ENCODE measurements at places on chromosomes 3 and 15. TPM values are rescaled to one million over a fixed set of nuclear protein-coding genes. Genes with fewer than 3 reads are reported as not detected.

CORO2B gene
- not detected for total RNA-seq

DNA sequence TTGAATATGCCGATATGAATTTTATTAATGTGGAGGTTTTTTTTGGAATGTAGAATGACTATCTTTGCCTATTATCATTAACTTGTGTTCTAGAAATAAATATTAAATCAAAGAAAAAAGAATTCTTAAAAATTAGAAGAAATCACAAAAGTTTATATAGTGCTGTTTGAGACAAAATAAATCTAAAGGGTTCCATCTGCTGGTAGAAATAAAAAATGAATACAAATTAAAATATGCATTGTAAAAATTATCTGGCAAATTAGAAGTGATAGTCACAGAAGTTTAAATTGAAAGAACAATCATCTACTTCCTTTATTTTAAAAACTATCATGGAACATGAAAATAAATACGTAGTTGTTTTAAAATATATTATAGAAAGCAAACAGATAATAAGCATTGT is 22.7 kb upstream of the ZBTB20 start:
- DNase-seq: peak; percentile 30
- no peaks in the 10 kb centered on the region for H3K27me3 ChIP-seq
- H3K36me3 ChIP-seq: no peaks in the 10 kb centered on the region
- no peak overlapping the region for H3K27ac ChIP-seq

CHRFAM7A gene
- 0.62 TPM for total RNA-seq

DNA sequence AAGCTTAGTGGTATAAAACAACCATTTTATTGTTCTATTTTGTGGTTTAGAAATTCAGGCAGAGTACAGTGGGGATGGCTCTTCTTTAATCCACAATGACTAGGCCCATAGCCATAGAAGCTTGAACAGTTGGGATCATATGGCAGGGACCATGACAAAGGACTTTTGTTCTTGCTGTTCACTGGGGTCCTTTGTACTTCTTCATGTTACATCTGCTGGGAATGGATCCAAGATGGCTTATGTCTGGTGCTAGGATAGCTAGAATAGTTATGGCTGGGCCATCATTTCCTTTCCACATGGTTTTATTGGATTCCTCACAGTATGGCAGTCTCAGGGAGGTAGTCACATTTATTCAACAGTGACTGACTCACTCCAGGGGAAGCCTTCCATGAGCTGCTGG is 427.9 kb upstream of the AGTR1 start:
- no peak for DNase-seq
- no peak overlapping the region for H3K4me3 ChIP-seq
- no peaks in the 10 kb centered on the region for H3K36me3 ChIP-seq

OR5H15 gene
- total RNA-seq: not detected

GRCh38 chr3:153885359-153885758 is 235.8 kb upstream of the ARHGEF26 start:
- H3K27ac ChIP-seq: no peak overlapping the region
- H3K4me1 ChIP-seq: no peaks in the 10 kb centered on the region
- H3K27me3 ChIP-seq: no peaks in the 10 kb centered on the region
- no peak overlapping the region for H3K4me3 ChIP-seq
- no peaks in the 10 kb centered on the region for H3K36me3 ChIP-seq

GRCh38 chr3:9499455-9500107 is 54.0 kb downstream of the LHFPL4 start:
- DNase-seq: no peak
- H3K36me3 ChIP-seq: no peaks in the 10 kb centered on the region
- H3K4me1 ChIP-seq: peaks cover 7% of the 10 kb centered on the region
- H3K27me3 ChIP-seq: peaks cover 15% of the 10 kb centered on the region
- no peak overlapping the region for H3K4me3 ChIP-seq
- H3K27ac ChIP-seq: no peak overlapping the region

GRCh38 chr15:28269097-28269496 is 52.9 kb downstream of the HERC2 start:
- H3K36me3 ChIP-seq: peaks cover 18% of the 10 kb centered on the region
- no peak overlapping the region for H3K27ac ChIP-seq
- no peaks in the 10 kb centered on the region for H3K4me1 ChIP-seq
- DNase-seq: no peak
- H3K27me3 ChIP-seq: no peaks in the 10 kb centered on the region

SATB1 gene
- 258 TPM for total RNA-seq

DNA sequence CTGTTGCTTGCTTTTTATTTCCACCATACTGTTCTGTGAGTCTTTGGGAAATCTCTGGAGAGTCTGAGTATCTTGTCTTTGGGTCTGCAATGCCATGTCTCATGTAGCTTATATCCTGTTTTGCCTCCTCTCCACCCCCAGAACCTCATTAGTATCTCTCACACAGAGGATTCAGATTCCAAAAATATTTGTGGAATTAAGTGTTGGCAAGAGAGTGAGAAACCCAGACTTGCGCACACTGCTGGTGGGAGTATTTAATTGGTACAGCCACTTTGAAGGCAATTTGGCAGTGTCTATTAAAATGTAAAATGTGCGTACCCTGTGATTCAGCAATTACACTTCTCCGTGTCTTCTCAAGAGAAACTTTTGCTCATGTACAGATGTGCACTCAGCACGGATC is 68.6 kb downstream of the ZNF621 start:
- H3K4me1 ChIP-seq: no peaks in the 10 kb centered on the region
- H3K27ac ChIP-seq: no peak overlapping the region
- no peak overlapping the region for H3K4me3 ChIP-seq
- no peaks in the 10 kb centered on the region for H3K36me3 ChIP-seq
